ENCODE measurements at places on chromosomes 1 and 21. TPM values are rescaled to one million over a fixed set of nuclear protein-coding genes. Genes with fewer than 3 reads are reported as not detected.

Gene PHGDH
- 42.1 TPM for total RNA-seq

Gene ATP1A2
- 10.2 TPM for total RNA-seq

DNA sequence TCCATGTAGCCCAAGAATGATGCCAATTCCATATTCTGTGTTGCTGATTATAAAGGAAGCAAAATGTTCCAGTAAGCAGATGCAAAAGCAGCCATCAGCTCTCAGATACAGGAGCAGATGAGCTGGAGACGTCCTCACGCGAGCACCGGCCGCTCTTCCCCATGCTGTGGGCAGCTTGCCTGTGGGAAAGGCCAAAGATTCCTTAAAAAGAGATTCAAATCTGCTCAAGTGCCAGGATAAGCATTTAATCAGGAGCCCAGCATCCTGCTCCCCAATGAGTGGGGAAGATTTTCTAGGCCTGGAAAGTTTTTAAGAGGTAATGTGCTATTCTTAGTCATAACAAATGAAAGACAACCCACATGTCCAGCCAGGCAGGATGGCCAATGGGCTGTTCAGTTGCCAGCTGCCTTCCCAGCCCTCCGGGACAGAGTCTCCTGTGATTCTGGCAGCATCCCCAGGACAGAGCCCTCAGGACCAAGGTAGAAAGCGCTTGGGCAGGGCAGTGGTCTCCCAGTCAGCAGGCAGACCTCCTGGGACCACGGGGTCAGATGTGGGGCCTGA, 108.2 kb upstream of the TMPRSS2 start:
- H3K4me3 ChIP-seq, result no peak overlapping the region
- H3K36me3 ChIP-seq, result no peaks in the 10 kb centered on the region
- H3K27me3 ChIP-seq, result no peaks in the 10 kb centered on the region

DNA sequence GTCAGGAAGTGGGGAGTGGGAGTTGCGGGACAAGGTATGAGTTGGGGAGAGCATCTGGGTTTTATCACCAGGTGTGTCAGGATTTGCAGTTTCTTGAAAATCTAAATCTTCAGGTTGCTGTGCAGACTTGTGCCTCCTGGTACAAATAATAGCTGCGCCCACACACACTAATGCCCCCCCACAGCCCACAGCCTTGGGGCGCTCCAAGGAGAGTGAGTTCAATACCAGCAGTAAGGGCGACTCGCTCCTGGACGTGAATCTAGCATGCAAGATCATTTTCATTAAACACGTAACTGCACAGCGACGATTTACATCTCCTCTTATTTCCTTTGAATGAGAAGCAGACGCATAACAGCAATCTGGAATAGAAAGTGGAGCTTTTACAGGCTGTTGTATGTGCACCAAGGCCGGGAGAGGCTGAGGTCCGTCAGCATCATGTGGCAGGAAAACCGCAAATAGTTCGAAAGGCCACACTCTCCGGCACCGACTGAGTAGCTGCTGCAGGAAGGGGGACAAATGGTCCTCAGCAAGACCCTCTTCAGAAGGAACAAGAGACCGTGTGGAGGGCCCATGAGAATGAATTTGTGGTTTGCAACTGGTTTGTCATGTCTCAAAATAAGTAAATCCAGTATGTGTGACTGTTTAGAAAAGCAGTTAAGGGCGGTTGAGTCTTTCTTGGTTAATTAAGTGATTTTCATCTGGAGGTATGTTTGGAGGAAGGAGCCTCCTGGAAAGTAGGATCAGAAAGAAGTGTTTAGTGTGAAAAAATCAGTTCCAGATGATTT, 439.5 kb downstream of the SMYD3 start:
- no peaks in the 10 kb centered on the region for H3K27me3 ChIP-seq
- H3K36me3 ChIP-seq, result no peaks in the 10 kb centered on the region
- no peak for DNase-seq
- no peaks in the 10 kb centered on the region for H3K4me1 ChIP-seq

GRCh38 chr1:174005032-174005431, 17.1 kb downstream of the RC3H1 start:
- no peak for DNase-seq
- H3K4me1 ChIP-seq, result peaks cover 7% of the 10 kb centered on the region
- H3K36me3 ChIP-seq, result no peaks in the 10 kb centered on the region
- H3K27me3 ChIP-seq, result no peaks in the 10 kb centered on the region

DNA sequence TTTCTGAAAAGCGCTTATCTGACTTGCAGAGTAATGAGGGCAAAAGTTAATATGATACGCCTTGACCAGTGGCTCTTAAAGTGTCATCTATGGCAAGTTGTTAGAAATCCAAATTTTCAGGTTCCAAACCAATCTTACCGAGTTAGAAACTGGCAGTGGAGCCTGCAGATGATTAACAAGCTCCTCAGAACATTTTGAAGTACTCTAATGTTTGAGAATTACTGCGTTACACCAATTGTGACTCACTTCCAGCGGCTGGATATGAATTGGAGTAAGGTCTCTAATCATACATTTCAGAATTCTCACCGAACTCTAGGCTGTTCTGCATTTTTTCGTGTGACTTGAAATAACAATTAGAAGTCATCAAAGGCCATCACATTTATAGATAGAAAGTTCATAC, 73.5 kb upstream of the TMPRSS15 start:
- no peak overlapping the region for H3K27ac ChIP-seq
- H3K27me3 ChIP-seq, result no peaks in the 10 kb centered on the region
- no peaks in the 10 kb centered on the region for H3K4me1 ChIP-seq
- no peak for DNase-seq
- H3K4me3 ChIP-seq, result no peak overlapping the region

DNA sequence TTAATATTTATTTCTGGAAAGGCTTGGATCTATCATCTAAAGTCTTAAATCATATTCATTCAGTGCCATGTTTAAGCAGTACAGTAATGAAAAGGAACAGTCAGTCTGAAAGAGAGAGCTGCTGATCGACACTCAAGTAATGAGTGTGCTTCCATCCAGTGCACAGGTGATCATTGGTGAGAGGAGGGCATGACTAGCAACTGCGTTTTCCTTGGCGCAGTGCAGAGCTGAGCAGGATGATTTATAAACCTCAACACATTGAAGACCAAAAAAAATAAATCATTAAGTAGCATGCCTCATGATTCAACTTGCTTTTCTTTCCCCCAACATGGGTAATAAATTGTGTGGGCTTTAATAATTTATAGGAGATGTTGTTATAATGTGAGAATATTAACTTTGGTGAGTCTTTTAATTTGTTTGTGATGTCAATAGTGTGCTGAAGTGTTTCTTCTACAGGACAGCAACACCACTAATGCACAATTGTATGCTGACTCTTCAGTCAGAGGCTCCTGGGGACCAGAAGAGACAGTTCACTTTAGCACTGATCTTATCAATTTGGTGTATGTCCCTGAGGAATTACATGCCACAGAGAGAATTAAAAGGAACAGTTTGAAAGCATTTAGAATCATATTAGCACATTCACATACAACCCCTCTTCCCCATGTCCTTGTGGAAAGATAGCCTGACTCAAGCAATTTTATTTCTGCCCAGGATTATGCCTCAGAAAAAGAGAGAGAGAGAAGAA, 199.7 kb upstream of the ADGRL2 start:
- DNase-seq, result no peak
- H3K27me3 ChIP-seq, result no peaks in the 10 kb centered on the region
- no peak overlapping the region for H3K27ac ChIP-seq
- no peaks in the 10 kb centered on the region for H3K4me1 ChIP-seq

DNA sequence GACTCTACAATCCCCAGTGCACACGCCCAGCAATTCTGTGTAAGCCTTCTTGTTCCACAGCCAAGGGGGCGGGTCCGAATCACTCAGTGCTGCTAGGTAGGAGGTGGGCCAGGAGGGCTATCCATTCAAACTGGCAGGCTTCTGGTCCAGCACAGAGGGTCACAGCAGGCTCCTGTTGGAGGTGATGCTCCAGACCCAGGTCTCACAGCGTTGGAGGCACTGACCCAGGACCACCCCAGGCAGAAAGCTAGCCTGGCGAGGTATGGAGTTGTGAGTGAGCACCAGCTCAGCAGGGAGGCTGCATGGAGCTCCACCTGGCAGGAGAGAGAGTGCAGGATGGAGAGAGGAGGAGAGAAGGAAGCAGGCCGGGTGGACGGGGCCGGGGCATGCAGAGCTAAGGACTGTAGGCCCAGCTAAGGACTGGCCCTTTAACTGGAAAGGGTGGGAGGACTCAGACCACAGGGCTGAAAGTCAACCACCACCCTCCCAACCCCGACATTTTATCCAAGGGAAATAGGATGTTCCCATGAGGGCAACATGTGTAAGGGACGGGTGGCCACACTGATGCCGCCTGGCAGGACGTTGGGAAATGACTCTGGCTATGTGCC, 38.7 kb downstream of the GPR161 start:
- no peak overlapping the region for H3K4me3 ChIP-seq
- H3K4me1 ChIP-seq, result peaks cover 4% of the 10 kb centered on the region
- no peak for DNase-seq

DNA sequence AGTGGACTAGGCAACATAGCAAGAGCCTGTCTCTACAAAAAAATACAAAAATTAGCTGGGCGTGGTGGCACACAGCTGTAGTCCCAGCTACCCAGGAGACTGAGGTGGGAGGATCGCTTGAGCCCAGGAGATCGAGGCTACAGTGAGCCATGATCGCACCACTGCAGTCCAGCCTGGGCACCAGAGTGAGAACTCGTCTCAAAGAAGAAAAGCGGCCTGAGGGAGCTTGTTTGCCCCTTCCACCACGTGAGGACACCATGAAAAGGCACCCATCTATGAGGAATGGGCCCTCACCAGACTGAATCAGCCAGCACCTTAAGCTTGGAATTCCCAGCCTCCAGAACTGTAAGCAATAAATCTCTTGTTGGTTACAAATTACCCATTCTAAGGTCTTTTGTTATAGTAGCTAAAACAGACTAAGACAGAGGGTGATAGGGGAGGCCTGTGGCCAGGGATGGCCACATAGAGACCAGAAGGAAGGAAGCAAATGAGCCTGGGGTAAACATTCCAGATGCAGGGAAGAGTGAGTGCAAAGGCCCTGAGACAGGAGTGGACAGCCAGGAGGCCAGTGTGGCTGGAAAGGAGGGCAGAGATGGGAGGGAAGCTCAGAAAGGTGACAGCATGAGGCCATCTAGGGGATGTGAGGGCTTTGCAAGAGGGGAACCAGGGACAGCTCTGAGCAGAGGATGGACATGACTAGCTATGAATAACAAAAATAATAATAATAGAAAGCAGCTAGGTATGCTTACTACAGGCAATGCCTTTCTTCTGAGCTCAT, 120.1 kb downstream of the MATN1 start:
- no peaks in the 10 kb centered on the region for H3K4me1 ChIP-seq
- DNase-seq, result no peak
- no peak overlapping the region for H3K27ac ChIP-seq
- H3K36me3 ChIP-seq, result no peaks in the 10 kb centered on the region
- no peaks in the 10 kb centered on the region for H3K27me3 ChIP-seq

Gene ACTN2
- 28.9 TPM for total RNA-seq

- no peak for DNase-seq
- no peaks in the 10 kb centered on the region for H3K36me3 ChIP-seq
- H3K4me3 ChIP-seq, result no peak overlapping the region
- no peaks in the 10 kb centered on the region for H3K4me1 ChIP-seq
- H3K27me3 ChIP-seq, result peaks cover 4% of the 10 kb centered on the region
Measured at GRCh38 chr1:18643154-18644012, 12.7 kb downstream of the PAX7 start.
